ENCODE measurements at places on chromosomes 13 and 19.
A peak's percentile ranks its signal among the peaks of the same experiment; 100 is the strongest.

GRCh38 chr19:58387338-58388174 is 487 bp downstream of the RPS5 start:
- no peak for DNase-seq

GRCh38 chr19:18846862-18847548 is 15.2 kb downstream of the UPF1 start:
- DNase-seq: peak; percentile 39

GRCh38 chr19:1591421-1592023 is 1.1 kb downstream of the MBD3 start:
- DNase-seq: no peak

- DNase-seq: no peak
These were observed 450.8 kb downstream of the HS6ST3 start for GRCh38 chr13:96540670-96541069.
